Naive thymus-derived CD4-positive, alpha-beta T cell (primary cell): ENCODE measurements at places on chromosomes 7 and 10.
A peak's percentile ranks its signal among the peaks of the same experiment; 100 is the strongest.

- H3K36me3 ChIP-seq = no peaks in the 10 kb centered on the region
- H3K27ac ChIP-seq = no peak overlapping the region
- no peak overlapping the region for H3K4me3 ChIP-seq
- no peaks in the 10 kb centered on the region for H3K27me3 ChIP-seq
- H3K4me1 ChIP-seq = peaks cover 4% of the 10 kb centered on the region
Measured at GRCh38 chr10:72096115-72097000, 8.0 kb upstream of the SPOCK2 start.

DNA sequence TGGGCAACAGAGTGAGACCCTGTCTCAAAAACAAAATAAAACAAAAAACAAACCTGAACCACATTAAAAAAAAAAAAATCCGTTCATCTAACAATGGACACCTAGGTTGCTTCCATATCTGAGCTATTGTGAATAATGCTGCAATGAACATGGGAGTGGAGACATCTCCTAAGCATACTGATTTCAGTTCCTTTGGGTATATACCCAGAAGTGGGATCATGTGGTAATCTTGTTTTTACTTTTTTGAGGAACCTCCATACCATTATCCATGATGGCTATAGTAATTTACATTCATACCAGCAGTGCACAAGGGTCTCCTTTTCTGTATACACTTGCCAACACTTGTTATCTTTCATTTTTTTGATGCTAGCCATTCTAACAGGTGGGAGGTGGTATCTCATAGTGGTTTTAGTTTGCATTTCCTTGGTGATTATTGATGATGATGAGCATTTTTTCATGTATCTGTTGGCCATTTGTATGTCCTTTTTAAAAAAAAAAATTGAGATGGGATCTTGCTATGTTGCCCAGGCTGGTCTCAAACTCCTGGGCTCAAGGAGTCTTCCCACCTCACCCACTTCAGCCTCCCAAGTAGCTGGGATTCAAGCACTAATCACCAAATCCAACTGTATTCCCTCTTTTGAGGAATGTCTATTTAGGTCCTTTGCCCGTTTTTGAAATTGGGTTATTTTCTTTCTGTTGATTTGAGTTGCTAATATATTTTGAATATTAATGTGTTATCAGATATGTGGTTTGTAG lies 17.5 kb downstream of the CDK13 start:
- H3K4me3 ChIP-seq = no peak overlapping the region
- H3K36me3 ChIP-seq = no peaks in the 10 kb centered on the region
- DNase-seq = no peak
- H3K27me3 ChIP-seq = no peaks in the 10 kb centered on the region

GRCh38 chr10:86706977-86707376 lies 38.7 kb downstream of the LDB3 start:
- H3K4me1 ChIP-seq = peaks cover 5% of the 10 kb centered on the region
- DNase-seq = no peak
- H3K36me3 ChIP-seq = no peaks in the 10 kb centered on the region
- H3K27me3 ChIP-seq = no peaks in the 10 kb centered on the region

GRCh38 chr10:44253769-44254462 lies 131.0 kb downstream of the CXCL12 start:
- no peak overlapping the region for H3K4me3 ChIP-seq
- H3K36me3 ChIP-seq = no peaks in the 10 kb centered on the region
- H3K27me3 ChIP-seq = no peaks in the 10 kb centered on the region
- no peak overlapping the region for H3K27ac ChIP-seq
- DNase-seq = no peak

DNA sequence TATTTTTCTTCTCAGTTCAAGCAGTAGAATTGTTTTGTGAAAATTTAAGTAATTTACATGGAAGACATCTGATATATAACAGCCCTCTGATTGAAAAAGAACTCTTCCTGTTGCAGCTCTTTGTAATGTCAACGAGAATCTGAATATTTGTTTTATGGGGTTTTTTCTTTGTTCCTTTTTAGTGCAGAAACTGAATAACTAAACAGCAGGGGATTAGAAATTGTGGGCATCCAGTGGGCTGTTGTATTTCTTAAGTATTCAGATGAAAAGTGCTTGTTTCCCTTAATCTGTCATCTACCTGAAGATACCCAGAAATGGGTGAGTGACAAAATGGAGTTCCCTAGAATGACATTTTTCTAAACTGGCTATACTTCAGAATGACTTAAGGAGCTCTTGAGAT lies 7.4 kb downstream of the ARL4A start:
- H3K36me3 ChIP-seq = no peaks in the 10 kb centered on the region
- DNase-seq = no peak
- no peaks in the 10 kb centered on the region for H3K27me3 ChIP-seq
- no peak overlapping the region for H3K27ac ChIP-seq
- H3K4me1 ChIP-seq = no peaks in the 10 kb centered on the region

DNA sequence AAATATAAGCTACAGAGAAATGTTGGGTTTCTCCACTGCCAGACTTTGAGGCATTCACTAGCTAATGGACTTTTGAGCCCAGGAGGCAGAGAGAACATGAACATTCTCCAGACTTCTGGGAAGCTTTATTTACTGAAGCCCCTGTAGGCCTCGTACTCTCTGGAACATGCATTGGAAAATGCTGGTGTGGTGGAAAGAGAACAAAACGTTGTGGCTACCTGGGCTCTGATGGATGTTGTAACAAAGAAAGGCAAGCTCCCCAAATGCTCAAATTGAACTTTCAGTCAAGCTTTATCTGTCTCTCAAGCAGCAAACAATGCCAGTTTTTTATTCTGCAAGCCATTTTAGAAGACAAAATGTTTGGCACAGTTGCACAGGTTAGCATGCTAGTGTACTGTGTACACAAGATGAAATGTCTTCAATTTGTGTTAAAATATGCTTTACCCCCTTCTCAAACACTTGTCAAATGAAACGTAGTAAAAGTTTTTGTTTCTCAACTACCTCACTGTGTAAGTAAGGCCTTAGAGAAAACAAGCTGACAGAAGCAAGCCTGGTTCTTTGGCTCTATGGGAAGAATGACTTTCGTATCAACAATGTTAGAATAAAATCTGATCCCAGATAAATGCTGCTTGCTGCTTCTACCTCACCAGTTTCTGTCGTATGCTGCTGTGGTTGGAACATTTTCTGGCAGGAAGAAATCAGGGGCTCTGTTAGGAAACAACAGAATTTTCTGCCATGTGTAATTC lies 71.0 kb upstream of the CC2D2B start:
- no peak for DNase-seq
- H3K36me3 ChIP-seq = no peaks in the 10 kb centered on the region
- H3K27ac ChIP-seq = no peak overlapping the region
- no peak overlapping the region for H3K4me3 ChIP-seq

GRCh38 chr7:149725916-149726315 lies 47.5 kb downstream of the ZNF467 start:
- no peak overlapping the region for H3K4me3 ChIP-seq
- no peaks in the 10 kb centered on the region for H3K36me3 ChIP-seq
- DNase-seq = no peak
- H3K27me3 ChIP-seq = no peaks in the 10 kb centered on the region

DNA sequence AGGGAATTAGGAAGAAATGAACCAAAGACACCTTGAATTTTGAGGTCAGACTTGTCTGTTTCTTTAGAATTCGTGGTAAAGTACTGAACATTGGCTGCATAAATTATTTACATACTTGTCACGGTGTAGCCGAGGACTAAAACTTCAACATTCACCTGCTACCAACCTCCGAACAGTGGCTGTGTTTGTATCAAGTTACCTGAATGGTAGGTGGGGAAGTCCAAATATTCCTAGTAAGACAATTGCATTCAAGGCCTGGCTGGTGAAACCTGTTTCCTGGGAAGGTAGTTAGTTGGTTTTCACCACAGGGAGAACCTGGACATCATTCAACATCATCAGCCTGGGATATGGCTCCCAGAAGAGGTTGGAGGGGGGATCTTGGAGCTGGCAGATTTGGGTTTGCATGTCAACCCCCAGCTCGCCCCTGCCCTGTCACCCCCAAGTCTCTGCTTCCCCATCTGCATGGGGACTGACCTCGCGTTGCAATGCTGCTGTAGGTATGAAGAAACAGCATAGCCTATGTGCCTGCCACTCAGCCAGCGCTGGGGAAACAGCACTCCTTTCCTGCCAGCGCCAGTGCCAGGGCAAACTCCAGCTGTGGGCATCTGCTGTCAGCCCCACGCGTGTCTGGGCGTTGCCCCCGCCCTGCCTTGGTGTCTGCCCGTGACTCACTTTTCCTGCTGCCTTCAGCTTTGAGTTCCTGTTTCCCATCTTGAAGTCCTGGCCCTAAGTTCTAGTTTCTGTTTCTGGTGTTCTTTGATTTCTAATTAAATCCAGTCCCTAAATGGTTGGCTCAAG lies 12.7 kb upstream of the LARP4B start:
- peaks cover 14% of the 10 kb centered on the region for H3K4me1 ChIP-seq
- H3K27ac ChIP-seq = no peak overlapping the region

- no peak overlapping the region for H3K27ac ChIP-seq
- H3K4me1 ChIP-seq = no peaks in the 10 kb centered on the region
- H3K4me3 ChIP-seq = no peak overlapping the region
Measured at GRCh38 chr10:78727728-78728127, 341.0 kb upstream of the ZMIZ1 start.

DNA sequence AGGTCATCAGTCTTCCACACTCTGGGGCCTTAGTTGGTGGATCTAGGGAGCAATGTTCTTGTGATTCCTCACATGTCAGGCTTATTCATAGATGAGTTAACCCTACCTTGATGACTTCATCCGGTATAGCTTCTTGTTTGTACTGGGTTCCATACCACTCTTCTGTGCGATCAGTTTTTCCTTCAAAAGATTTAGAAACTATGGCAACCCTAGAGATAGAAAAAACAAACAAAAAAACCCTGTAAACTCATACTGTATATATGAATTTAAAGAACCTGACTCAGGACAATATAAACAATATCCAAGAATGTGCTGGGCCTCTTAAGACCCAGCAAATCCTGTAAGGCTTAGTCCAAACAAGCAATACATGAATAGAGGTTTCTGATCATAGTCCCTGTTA lies 83.5 kb downstream of the IDE start:
- DNase-seq = no peak
- H3K36me3 ChIP-seq = peaks cover 38% of the 10 kb centered on the region
- H3K4me1 ChIP-seq = no peaks in the 10 kb centered on the region
- H3K27me3 ChIP-seq = no peaks in the 10 kb centered on the region

- no peaks in the 10 kb centered on the region for H3K27me3 ChIP-seq
- H3K4me3 ChIP-seq = no peak overlapping the region
- no peaks in the 10 kb centered on the region for H3K36me3 ChIP-seq
- no peak overlapping the region for H3K27ac ChIP-seq
Measured at GRCh38 chr10:9707216-9707615, 1310.5 kb upstream of the CELF2 start.

DNA sequence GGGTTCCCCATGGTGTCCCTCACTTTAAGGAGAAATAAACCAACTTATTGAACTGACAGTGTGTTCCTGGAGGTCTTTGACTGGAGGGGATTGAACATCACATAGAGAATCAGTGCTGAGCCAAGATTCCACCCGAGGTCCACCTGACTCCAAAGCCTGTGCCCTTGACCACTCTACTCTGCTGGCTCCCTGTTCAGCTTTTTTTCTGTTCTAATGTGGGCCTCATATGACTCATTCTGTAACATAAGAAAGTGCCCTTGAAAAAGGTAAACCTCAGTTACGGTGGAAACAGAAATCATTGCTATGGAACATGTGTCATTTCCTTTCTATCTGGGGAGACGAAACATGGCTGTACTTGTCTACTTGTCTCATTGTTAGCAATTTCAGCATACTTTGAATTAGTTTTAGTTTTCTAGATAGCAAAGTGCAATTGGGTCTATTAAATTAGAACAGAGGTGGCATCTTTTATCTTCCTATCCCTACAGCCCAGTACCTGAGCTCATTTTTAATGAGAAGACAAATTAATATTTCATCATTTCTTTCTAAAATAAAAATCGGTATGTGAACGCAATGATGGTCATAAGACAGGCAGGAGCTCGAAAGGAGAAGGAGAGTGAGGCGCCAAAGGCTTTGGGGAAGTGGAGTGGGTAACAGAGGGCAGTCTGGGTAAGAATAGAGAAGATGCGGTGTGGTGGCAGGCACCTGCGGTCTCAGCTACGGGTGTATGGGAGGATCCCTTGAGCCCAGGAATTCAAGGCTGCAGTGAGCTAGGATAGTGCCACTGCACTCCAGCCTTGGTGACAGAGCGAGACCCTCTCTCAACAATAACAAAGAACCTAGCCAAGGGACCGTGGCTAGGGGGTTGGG lies 1.5 kb downstream of the GSDME start:
- no peak overlapping the region for H3K27ac ChIP-seq
- no peaks in the 10 kb centered on the region for H3K36me3 ChIP-seq
- peak; percentile 12 for DNase-seq
- peaks cover 10% of the 10 kb centered on the region for H3K4me1 ChIP-seq
- H3K27me3 ChIP-seq = peaks cover 7% of the 10 kb centered on the region

DNA sequence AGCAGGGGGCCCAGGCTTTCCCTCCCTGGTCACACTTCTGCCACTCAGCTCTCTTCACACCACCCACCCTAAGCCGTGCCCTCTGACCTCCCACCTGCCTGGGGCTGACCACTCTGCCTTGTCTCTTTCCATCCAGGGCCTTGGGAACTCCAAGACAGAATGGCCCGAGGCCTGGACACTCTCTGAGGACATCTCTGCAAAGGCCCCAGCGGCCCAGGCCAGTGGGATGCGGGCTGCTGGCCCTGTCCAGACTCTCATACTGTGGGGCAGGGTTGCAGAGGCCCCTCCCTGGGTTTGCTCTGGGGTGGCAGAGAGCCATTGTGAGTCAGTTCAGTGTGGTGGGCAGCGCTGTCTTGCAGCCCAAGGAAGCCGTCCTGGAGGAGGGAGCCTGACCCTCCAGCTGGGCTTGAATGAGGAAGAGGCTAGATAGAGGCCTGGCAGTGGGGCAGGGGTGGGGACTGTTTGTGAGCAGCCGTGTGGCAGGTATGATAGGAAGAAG lies 39.9 kb upstream of the RABGEF1 start:
- H3K4me3 ChIP-seq = no peak overlapping the region
- no peaks in the 10 kb centered on the region for H3K36me3 ChIP-seq
- H3K4me1 ChIP-seq = no peaks in the 10 kb centered on the region
- DNase-seq = no peak

DNA sequence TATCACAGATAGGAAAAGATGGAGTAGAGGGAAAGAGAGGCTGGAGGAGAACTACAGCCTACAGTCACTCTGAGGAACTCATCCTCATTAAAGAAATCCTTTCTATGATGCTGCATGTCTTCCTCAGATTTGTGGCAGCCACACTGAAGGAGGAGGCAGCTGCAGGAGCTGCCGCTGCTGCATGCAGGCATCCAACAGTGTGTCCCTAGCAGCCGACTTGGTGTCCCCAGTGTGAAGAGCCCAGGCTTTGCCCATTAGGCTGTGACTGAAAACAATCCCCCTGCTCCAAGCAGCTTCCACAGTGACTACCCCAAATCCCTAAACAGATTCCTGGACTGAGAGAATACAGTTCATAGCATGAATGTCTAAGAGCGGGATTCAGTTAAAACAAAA lies 23.1 kb downstream of the SKIDA1 start:
- H3K36me3 ChIP-seq = no peaks in the 10 kb centered on the region
- H3K27ac ChIP-seq = no peak overlapping the region
- H3K4me3 ChIP-seq = no peak overlapping the region
